Calu3 (cell line): ENCODE measurements at places on chromosomes 11 and 22. TPM values are rescaled to one million over a fixed set of nuclear protein-coding genes. Genes with fewer than 3 reads are reported as not detected.

DNA sequence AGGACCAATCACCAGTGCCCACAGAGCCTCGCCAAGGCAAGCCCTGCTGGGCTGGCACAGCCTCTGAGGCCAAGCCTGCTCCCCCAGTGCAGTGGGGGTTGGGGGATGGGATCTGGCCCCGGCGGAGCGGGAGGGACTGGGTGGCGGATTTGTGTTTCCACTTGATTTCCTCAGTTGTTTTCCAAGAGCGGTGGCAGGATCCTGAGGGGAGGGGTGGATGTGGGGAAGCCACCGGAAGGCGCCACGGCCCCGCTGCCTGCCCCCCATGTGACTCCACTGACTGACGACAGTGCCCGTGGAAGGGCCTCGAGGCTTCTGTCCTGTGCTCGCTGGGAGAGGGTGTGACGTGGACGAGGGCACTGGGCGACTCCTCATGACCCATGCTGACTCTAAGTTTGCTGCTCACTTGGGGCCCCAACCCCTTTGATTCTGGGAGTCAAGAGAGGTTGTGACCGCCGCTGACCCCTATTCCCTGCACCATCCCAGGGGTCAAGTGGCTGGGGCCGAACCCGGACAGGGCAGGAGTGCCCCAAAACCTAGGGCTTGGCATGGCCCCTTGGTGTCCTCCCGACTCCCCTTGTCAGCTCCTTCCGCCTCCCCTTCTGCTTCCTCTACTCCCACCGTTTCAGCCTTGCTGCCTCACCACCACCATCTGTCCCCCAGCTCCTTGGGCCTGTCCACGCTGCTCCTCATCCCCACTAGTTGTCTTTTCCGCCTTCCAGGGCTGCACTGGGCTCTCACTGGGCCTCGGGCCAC, 23.5 kb upstream of the PICK1 start:
- peaks cover 13% of the 10 kb centered on the region for H3K36me3 ChIP-seq
- DNase-seq, result no peak
- H3K27ac ChIP-seq, result peak overlapping the region; percentile 64
- H3K27me3 ChIP-seq, result peaks cover 14% of the 10 kb centered on the region
- H3K4me1 ChIP-seq, result peaks cover 18% of the 10 kb centered on the region

DNA sequence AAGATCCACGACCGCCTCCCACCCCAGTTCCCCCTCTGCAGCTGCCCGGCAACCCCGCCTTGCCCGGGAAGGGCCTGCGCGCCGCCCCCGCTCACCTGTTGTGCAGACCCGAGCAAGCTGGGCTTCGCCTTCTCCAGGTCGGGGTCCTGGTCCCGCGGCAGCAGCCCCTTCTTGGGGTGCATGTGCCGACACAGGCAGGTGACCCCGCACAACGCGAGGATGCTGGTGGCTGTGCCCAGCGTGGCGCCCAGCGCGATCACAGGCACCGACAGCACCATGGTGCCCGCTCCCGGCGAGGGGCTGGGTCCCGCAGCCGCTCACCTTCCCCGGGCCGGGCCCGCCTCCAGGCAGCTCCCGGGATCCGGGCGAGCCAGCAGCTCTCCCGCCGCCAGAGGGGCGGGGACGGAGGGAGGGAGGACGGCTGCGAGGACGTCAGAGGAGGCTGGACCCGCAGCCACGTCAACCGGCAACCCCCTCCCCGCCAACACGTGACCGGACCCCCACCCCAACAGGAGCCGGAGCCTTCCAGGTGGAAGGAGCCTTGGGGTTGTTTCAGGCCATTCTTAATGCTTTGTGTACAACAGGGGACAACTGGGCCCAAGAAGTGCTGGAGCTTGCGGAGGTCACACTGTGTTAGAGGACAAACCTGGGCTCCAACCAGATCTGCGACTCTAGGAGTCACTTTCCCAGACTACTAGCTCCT, at the start of gene SYT13:
Gene SYT13 (minus strand): TSS at position 412 of the 703 bp plus-strand sequence. CDS start 134 bp downstream, at position 278.
- peak within 1 kb of the TSS; percentile 73 for H3K4me3 ChIP-seq
- DNase-seq, result peak; percentile 87
- peaks cover 23% of the 10 kb centered on the region for H3K27me3 ChIP-seq
- peaks cover 21% of the 10 kb centered on the region for H3K36me3 ChIP-seq

- peak overlapping the region; percentile 48 for H3K4me3 ChIP-seq
- H3K36me3 ChIP-seq, result peaks cover 59% of the 10 kb centered on the region
- H3K27me3 ChIP-seq, result no peaks in the 10 kb centered on the region
- DNase-seq, result no peak
- peaks cover 16% of the 10 kb centered on the region for H3K4me1 ChIP-seq
- peak overlapping the region; percentile 88 for H3K27ac ChIP-seq
Measured at GRCh38 chr22:42805998-42806830, 50.9 kb downstream of the ARFGAP3 start.

- H3K4me3 ChIP-seq, result no peak overlapping the region
- peaks cover 7% of the 10 kb centered on the region for H3K27me3 ChIP-seq
- H3K4me1 ChIP-seq, result no peaks in the 10 kb centered on the region
- no peaks in the 10 kb centered on the region for H3K36me3 ChIP-seq
Measured at GRCh38 chr11:30811226-30811755, 225.1 kb upstream of the MPPED2 start.

GRCh38 chr11:8584511-8584910, 9.5 kb downstream of the STK33 start:
- H3K27ac ChIP-seq, result no peak overlapping the region
- peaks cover 15% of the 10 kb centered on the region for H3K27me3 ChIP-seq
- H3K4me1 ChIP-seq, result no peaks in the 10 kb centered on the region
- no peak overlapping the region for H3K4me3 ChIP-seq
- DNase-seq, result no peak

- no peaks in the 10 kb centered on the region for H3K36me3 ChIP-seq
- no peaks in the 10 kb centered on the region for H3K27me3 ChIP-seq
- no peaks in the 10 kb centered on the region for H3K4me1 ChIP-seq
- no peak for DNase-seq
- H3K4me3 ChIP-seq, result no peak overlapping the region
- H3K27ac ChIP-seq, result no peak overlapping the region
Measured at GRCh38 chr11:44596525-44597276, 31.2 kb downstream of the CD82 start.

The LMF2 gene
- 85.2 and 87.1 TPM in 2 replicates for total RNA-seq

The DLG2 gene
- total RNA-seq, result 0.71 and 0.73 TPM in 2 replicates

The SLCO2B1 gene
- 0.27 and 0.31 TPM in 2 replicates for total RNA-seq

The KREMEN1 gene
- total RNA-seq, result 2.1 and 2.8 TPM in 2 replicates

The KRTAP5-11 gene
- not detected in 2 replicates for total RNA-seq

The GLYAT gene
- total RNA-seq, result not detected in 2 replicates

The TBX10 gene
- total RNA-seq, result not detected in 2 replicates

The CDC45 gene
- total RNA-seq, result 45.0 and 52.8 TPM in 2 replicates
